ENCODE measurements at places on chromosomes 11 and 22. TPM values are rescaled to one million over a fixed set of nuclear protein-coding genes. Genes with fewer than 3 reads are reported as not detected.

DNA sequence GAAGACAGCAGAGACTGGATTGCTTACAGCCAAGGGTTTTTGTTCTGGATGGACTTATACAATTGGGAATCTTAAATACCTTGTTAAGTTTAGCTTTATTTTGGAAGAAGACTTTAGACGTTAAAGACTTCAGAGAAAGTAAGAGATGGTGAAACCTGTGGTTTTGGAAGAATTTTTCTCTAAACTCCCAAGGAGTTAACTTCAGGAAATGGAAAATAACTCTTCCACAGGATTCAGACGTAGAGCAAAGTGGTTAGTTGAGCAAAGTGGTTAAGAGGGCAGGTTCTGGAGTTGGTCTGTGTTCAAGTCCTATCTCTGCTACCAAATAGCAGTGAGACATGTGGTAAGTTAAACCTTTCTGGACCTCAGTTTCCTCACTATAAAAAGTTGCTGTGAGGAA, 12.8 kb downstream of the PITPNB start:
- H3K4me3 ChIP-seq = no peak overlapping the region
- H3K27me3 ChIP-seq = no peaks in the 10 kb centered on the region
- DNase-seq = no peak
- H3K27ac ChIP-seq = no peak overlapping the region

- DNase-seq = no peak
- peaks cover 5% of the 10 kb centered on the region for H3K27me3 ChIP-seq
- H3K27ac ChIP-seq = no peak overlapping the region
- no peak overlapping the region for H3K4me3 ChIP-seq
Measured at GRCh38 chr11:129273944-129274711, 82.0 kb upstream of the ARHGAP32 start.

E2F8 gene
- polyA plus RNA-seq = 0.16 TPM

GRCh38 chr11:72422414-72422813, 11.9 kb downstream of the CLPB start:
- H3K36me3 ChIP-seq = peaks cover 4% of the 10 kb centered on the region
- H3K4me3 ChIP-seq = no peak overlapping the region
- H3K27me3 ChIP-seq = no peaks in the 10 kb centered on the region
- peaks cover 14% of the 10 kb centered on the region for H3K4me1 ChIP-seq

CHADL gene
- polyA plus RNA-seq = 0.70 TPM

DNA sequence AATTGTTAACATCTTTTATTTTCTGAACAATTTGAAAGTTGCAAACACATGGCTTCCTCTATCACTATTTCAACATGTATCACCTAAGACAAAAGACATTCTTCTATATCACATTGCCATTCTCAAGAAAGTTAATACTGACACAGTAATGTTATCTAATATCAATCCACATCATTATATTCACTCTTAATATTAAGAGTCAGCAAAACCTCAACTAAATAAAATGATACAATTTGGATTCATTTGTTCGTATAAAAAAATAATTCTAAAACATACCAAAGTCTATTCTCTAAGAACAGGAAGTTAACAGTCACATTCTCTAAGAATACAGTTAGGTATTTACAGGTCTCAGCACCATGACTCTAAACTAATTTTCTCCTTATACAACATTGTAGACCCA, 52.0 kb downstream of the ABTB2 start:
- H3K27me3 ChIP-seq = no peaks in the 10 kb centered on the region
- H3K4me3 ChIP-seq = no peak overlapping the region
- no peak for DNase-seq
- no peaks in the 10 kb centered on the region for H3K36me3 ChIP-seq
- H3K27ac ChIP-seq = no peak overlapping the region
- H3K4me1 ChIP-seq = peaks cover 10% of the 10 kb centered on the region

- no peaks in the 10 kb centered on the region for H3K36me3 ChIP-seq
- no peak overlapping the region for H3K27ac ChIP-seq
- no peak for DNase-seq
- H3K4me1 ChIP-seq = no peaks in the 10 kb centered on the region
- H3K4me3 ChIP-seq = no peak overlapping the region
Measured at GRCh38 chr11:69891421-69892236, 72.4 kb upstream of the FGF3 start.

DNA sequence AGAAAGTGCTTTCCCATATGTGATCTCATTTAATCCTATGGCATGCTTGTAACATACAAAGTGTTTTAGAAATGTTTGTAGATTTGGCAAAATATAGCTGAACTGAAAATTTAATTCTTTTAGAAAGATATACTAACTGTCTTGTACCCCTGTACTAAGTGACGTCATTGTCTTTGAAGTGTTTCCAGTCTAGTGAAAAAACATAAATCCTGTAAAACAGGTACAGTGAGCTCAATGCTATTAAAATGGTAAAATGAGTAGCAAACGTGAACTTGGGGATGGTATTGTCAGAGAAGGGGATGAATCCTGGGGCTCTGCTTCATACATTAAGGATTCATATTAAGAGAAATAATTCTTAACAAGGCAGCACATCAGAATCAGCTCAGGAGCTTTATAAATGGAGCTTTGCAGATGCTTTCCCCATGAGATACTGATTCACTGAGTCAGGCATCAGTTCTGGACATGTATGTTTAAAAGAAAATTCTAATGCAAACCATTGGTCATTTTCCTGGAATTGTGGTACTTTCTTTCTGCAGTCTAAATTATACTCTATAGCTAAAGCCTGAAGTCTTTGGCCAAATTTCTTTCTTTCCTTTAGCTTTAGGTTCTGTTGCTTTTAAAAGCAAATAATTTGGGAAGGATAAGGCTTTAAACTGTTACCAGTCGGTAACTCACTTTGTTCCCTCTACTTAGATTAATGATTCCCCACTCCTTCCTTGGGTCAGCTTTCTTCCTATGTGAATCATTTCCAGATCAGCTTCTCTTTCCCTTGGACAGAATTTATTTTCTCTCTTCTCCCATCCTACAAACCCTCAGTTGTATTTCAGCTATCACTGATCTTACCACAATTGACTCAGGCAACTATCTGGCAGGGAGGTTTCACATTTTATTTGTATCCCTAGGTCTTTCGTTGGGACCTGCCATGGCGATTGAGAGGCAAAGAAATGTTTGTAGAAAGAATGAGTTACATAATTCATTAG, 57.5 kb upstream of the DDI1 start:
- no peak overlapping the region for H3K4me3 ChIP-seq
- no peaks in the 10 kb centered on the region for H3K27me3 ChIP-seq
- H3K27ac ChIP-seq = no peak overlapping the region
- no peak for DNase-seq
- no peaks in the 10 kb centered on the region for H3K4me1 ChIP-seq
- H3K36me3 ChIP-seq = no peaks in the 10 kb centered on the region

GRCh38 chr11:3879216-3879966, 23.9 kb downstream of the STIM1 start:
- no peak overlapping the region for H3K4me3 ChIP-seq

DNA sequence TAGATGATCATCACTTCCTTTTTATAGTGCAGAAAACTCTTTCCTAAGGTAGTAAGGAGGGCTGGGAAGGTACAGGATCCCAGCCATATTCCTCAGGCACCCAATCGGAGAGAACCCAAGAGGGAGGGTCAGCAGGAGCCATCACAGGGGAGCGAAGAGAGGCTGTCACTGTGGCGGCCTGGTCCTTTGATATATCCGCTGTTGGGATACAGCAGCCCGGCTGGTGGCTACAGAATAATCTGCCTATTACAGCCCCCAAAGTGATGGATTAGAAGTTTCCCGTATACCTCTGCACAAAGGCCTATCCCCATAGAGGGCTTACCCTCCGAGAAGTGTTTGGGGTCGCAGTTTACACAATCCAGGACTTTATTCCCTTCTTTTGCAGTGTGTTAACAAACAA, 48.5 kb downstream of the OR4D9 start:
- peak overlapping the region; percentile 98 for H3K4me3 ChIP-seq
- H3K27ac ChIP-seq = peak overlapping the region; percentile 77
- H3K36me3 ChIP-seq = no peaks in the 10 kb centered on the region
- DNase-seq = no peak
- H3K4me1 ChIP-seq = peaks cover 43% of the 10 kb centered on the region
- no peaks in the 10 kb centered on the region for H3K27me3 ChIP-seq

GRCh38 chr22:36405671-36406538, 18.1 kb upstream of the MYH9 start:
- H3K36me3 ChIP-seq = no peaks in the 10 kb centered on the region
- H3K27me3 ChIP-seq = no peaks in the 10 kb centered on the region
- peak overlapping the region; percentile 45 for H3K27ac ChIP-seq
- peak; percentile 58 for DNase-seq
- peaks cover 56% of the 10 kb centered on the region for H3K4me1 ChIP-seq
